ENCODE measurements at places on chromosomes 16 and 17. TPM values are rescaled to one million over a fixed set of nuclear protein-coding genes. Genes with fewer than 3 reads are reported as not detected.

Gene LYRM1
- total RNA-seq: 34.1 TPM

Gene AIPL1
- total RNA-seq: not detected

Gene PABPN1L
- not detected for total RNA-seq

Gene KRTAP9-4
- not detected for total RNA-seq

Gene PIK3R5
- total RNA-seq: 51.1 TPM

Gene CBFA2T3
- total RNA-seq: 33.5 TPM

All from upper lobe of left lung (tissue), 6 donors.